Smooth muscle cell of the coronary artery (primary cell): ENCODE measurements at places on chromosomes 7 and 10. TPM values are rescaled to one million over a fixed set of nuclear protein-coding genes. Genes with fewer than 3 reads are reported as not detected.

The EDRF1 gene
- total RNA-seq: 14.5 and 15.1 TPM in 2 replicates

The SFRP5 gene
- 0.12 and 3.9 TPM in 2 replicates for total RNA-seq

The POU6F2 gene
- total RNA-seq: not detected in 2 replicates

The WNT2 gene
- 0.08 and 1.6 TPM in 2 replicates for total RNA-seq

The HNRNPA2B1 gene
- total RNA-seq: 52.7 and 94.1 TPM in 2 replicates

The CLDN3 gene
- not detected in 2 replicates for total RNA-seq

The TSPAN15 gene
- total RNA-seq: 1.4 and 3.9 TPM in 2 replicates

The MCM10 gene
- total RNA-seq: 0.35 and 2.8 TPM in 2 replicates

The TTYH3 gene
- 15.9 and 36.8 TPM in 2 replicates for total RNA-seq

The MKI67 gene
- total RNA-seq: 1.6 and 3.3 TPM in 2 replicates

The SEMA3D gene
- 3.4 and 17.9 TPM in 2 replicates for total RNA-seq

The ELAPOR2 gene
- 5.4 and 117 TPM in 2 replicates for total RNA-seq

The SDK1 gene
- under 0.01 and 1.8 TPM in 2 replicates for total RNA-seq

The PTPN20 gene
- total RNA-seq: 0.47 and 2.8 TPM in 2 replicates

The TMEM209 gene
- total RNA-seq: 4.8 and 6.0 TPM in 2 replicates

The TMEM229A gene
- total RNA-seq: 0.23 and 0.38 TPM in 2 replicates

The GFRA1 gene
- total RNA-seq: under 0.01 and 0.35 TPM in 2 replicates

The TAC1 gene
- not detected in 2 replicates for total RNA-seq

The HOXA7 gene
- not detected in 2 replicates for total RNA-seq

The CAMK1D gene
- total RNA-seq: 2.3 and 5.6 TPM in 2 replicates

The NPC1L1 gene
- 0.12 TPM in 1 of 2 replicates, not detected in the other for total RNA-seq
